ENCODE measurements at places on chromosomes 6 and 20. TPM values are rescaled to one million over a fixed set of nuclear protein-coding genes. Genes with fewer than 3 reads are reported as not detected.

- peak; percentile 15 for DNase-seq
Observed at GRCh38 chr6:161058741-161059140, 67.2 kb downstream of the MAP3K4 start.

GRCh38 chr20:32753731-32754130 lies 8.5 kb upstream of the DNMT3B start:
- DNase-seq, result peak; percentile 38

DNA sequence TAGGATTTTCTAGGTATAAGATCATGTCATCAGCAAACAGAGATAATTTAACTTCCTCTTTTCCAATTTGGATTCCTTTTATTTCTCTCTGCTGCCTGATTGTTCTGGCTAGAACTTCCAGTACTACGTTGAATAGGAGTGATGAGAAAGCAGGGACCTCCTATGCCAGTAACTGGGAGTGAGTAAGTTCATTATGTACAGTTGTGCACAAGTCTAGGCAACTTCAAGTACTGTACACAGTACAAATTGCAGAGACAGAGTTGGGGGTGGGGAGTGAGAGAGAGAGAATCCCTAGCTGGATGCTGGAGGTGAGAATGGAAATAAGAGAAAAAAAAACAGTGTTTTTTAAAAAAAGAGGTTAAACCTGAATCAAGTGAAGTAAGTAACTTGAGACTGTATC lies 210.2 kb downstream of the MMUT start:
- no peak for DNase-seq

- peak; percentile 89 for DNase-seq
Observed at GRCh38 chr6:26571592-26572296, 25.0 kb upstream of the ABT1 start.

The FRK gene
- total RNA-seq, result 0.13 TPM

Data from GM23248 (cell line).